ENCODE measurements at places on chromosomes 2 and 18.

- DNase-seq: no peak
These were observed 171.2 kb downstream of the FBXO15 start for GRCh38 chr18:73976433-73976832.

DNA sequence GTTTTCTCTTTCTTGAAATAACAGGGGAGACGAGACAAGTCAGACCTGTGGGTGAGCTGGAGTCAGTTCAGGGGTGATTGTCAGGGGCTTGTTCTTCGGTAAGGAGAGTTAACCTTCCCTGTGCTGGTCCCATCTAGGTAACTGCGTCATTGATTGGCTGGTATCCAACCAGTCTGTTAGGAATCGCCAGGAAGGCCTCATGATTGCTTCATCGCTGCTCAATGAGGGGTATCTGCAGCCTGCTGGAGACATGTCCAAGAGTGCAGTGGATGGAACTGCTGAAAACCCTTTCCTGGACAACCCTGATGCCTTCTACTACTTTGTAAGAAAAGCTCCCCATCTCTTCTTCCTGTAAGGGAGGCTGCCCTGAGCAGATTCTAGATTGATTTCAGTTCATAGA, 21.3 kb downstream of the PLEK start:
- no peak for DNase-seq

GRCh38 chr2:217256251-217256650, 396.4 kb upstream of the TNP1 start:
- no peak for DNase-seq

- DNase-seq: no peak
These were observed 32.0 kb upstream of the TFCP2L1 start for GRCh38 chr2:121316986-121317385.

DNA sequence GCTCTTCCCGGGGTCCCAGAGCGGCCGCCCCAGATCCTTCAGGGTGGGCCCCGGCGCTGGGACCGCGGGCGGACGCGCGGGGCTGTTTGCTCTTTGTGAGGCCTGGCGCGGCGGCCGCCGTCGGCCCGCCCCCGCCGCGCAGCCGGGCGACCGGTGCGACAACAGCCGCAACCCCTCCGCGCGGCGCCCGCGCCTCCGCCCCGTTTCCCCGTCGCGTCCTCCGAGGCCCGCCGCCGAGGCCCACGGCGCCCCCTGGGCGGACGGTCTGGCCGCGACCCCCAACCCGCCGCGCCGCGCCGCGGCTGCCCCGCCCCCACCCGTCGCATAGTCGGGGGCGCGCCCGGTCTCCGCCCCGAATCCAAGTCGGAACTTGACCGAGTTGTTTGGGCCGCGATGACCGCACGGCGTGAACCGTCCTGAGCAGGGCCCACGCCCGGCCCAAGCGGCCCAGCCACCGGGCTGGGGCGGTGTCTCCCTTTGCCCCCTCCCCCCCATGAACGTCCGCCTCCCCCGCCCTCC, 448 bp downstream of the YPEL5 start:
- DNase-seq: no peak

DNA sequence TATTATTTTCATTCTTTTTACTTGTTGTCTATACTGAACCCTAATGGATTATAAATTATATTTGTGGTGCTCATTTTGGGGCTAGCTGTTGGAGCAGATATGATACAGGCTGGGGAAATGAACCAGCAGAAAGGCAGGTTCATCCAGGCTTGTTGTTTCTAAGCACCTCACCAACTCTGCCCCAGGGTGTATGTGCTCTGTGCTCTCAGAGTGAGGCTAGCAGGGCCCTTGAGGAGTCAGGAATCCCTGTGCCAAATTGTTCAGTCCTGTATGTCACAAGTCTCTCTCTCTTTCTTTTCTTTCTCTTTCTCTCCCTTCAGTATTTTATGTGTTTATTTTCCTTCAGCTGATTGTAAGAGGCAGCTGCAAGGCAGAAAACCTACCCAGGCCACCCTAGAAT, 181.1 kb upstream of the DPP10 start:
- no peak for DNase-seq
